ENCODE measurements at places on chromosomes 7 and 10.
A peak's percentile ranks its signal among the peaks of the same experiment; 100 is the strongest.

GRCh38 chr10:5960070-5960972 lies 17.0 kb downstream of the IL15RA start:
- no peak for DNase-seq

- no peak for DNase-seq
Observed at GRCh38 chr10:70364772-70365091, 17.7 kb downstream of the LRRC20 start.

DNA sequence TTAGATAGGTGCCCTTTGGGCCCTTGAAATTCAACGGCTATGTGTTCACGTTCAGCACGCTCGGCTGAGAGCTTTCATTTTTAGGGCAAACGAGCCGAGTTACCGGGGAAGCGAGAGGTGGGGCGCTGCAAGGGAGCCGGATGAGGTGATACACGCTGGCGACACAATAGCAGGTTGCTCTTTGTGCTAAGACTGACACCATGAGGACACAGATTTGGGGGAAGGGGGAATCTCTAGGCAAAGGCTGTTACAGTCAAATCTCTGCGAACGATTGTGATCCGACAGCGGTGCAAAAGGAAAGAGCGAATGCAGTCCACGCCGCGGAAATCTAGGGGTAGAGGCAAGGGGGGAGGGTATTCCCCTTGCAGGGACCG lies 667 bp downstream of the KLLN start:
- peak; percentile 65 for DNase-seq

DNA sequence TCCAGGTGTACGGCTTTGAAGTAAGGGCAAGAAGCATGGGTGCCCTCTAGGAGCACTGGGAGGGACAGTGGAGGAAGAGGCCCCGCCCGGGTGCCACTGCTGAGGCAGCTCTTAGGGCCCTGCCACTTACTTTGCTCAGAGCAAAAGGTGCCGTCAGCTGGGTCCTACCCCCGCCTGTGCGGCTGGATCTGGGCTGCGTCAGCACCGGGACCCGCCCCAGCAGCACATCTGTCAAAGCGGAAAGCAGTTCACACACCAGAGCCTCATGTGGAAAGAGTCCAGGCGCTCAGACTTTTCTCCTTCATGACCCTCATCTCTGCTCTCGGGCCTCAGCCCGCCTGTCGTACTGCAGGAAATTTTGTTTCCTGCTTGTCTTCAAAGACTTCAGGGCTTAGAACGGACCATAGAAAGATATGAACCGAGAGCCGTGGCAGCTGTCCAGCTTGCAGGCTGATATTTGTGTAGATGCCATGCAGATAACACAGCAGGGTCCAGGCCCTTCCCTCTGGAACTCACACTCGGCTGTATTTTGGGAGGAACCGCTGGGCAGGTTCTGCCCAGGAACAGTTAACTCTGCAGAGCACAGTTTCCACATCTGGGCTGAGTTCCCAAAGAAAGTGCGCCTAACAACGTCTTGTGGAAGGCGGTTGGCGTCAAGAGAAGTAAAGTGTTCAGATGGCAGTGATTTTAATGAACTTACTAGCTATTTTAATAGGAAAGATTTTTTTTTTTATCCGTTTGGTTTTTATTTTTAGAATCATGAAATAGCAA lies 44.3 kb upstream of the PRKAR1B start:
- no peak for DNase-seq

- DNase-seq, result no peak
Observed at GRCh38 chr10:69366738-69367137, 50.0 kb downstream of the TACR2 start.

DNA sequence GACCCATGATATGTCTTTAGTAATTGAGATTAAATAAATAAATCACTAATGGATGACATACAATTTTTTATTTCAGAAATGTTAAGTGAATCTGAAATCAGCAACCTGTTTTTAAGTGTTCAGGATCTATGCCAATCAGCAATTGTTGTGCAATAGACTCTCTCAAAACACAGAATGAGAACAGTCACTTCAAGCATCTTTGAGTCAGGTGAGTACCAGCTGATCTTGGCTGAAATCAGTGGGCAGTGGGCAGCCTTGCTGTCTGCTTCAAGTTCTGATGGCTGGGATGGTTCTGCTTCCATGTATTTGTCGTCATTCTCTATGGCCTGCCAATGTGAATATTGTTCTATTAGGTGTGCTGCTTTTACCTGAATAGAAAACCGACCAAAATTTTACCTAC lies 82.3 kb upstream of the NRG3 start:
- no peak for DNase-seq

- no peak for DNase-seq
Observed at GRCh38 chr10:86290933-86291615, 75.5 kb downstream of the GRID1 start.

- DNase-seq, result no peak
Observed at GRCh38 chr10:117444497-117445040, 69.3 kb upstream of the PDZD8 start.

- DNase-seq, result no peak
Observed at GRCh38 chr7:27182861-27183681, 2.0 kb downstream of the HOXA11 start.

GRCh38 chr7:100034871-100035510 lies 14.6 kb upstream of the ZSCAN21 start:
- DNase-seq, result no peak

- no peak for DNase-seq
Observed at GRCh38 chr10:21820952-21821351, 182.6 kb downstream of the DNAJC1 start.

- DNase-seq, result no peak
Observed at GRCh38 chr7:54813398-54813797, 54.4 kb upstream of the SEC61G start.

DNA sequence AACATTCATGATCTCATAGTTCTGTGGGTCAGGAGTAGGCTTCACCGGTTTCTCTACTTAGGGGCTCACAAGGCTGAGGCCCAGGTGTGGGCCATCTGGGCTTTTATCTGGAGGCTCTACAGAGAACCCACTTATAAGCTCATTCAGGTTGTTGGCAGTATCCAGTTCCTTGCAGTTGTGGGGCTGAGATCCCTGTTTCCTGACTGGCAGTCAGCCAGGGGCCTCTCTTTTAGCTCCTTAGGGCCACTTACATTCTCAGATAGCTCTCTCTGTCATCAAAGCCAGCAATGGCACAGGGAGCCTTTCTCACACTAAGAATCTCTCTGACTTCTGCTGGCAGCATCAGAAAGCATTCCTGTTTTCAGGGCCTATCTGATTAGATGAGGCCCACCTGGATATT lies 18.2 kb upstream of the HECTD2 start:
- DNase-seq, result no peak

- DNase-seq, result no peak
Observed at GRCh38 chr10:132305654-132306342, 2.0 kb downstream of the STK32C start.

GRCh38 chr10:31358688-31359330 lies 39.8 kb downstream of the ZEB1 start:
- DNase-seq, result no peak

DNA sequence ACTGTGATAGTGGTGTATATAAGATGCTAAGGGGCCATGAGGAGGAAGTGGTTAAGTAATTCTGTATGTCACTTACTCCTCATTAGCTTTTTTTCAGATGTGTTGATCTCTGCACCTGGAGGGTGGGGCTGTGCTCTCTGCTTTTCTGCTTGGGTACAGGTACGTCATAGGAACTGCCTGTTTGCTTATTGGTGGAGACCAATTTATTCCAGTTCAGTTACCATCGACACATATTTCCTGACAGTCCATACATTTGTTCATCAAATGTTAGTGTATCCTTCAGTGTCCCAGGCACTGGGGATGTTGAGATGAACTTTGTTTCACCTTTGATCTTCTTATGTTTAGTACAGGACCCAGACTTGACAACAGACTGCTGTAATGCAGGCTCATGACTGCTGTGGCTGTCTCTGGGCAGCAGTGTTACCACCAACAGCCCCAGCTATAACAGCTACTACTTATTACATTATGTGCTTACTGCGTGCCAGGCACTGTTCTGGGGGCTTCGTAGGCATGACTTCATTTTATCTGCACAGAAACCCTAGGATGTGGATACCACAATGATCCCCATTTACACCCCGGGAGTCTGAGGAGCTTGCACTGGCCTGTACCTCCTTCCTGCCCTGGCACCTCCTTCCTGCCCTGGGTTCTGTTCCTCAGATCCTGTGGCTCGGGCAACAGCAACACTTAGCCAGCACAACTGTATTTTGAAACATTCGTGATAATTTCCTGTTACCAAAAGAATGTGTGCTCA lies 87.4 kb downstream of the BUB3 start:
- DNase-seq, result peak; percentile 64

- no peak for DNase-seq
Observed at GRCh38 chr7:33903791-33904680, 1.3 kb upstream of the BMPER start.

DNA sequence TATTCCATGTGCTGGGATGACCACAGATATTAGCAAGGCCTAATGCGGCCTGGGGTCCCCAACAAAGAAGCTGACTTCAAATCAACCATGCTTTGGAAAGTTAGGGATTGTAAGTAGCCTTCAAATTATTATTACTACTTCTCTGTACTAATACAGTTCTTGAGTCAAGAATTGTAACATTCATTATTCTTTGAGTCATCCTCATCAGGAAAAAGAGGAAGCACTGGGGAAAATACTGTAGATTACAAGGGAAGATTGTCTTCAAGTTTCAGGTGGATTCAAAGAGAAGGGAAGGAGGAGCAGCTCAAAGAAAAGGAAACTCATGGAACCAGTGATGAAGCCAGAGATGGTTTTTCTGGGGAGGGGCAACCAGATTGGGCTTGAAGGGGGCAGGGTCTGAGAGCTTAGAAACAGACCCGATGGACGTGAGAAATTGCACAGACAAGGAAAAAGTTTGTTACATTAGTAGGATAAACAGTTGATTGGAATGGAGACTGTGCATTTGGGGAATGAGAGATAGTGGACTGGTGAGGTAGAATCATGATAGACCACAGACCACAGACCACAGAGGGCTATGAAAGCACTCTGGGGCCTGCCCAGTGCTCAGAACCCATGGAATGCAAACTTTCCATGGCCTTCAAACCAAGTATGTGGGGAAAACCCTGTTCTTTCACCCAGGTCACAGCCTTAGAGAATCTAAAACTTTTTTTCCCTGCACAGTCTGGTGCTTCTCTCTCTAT lies 209.9 kb downstream of the ZNF365 start:
- no peak for DNase-seq

- no peak for DNase-seq
Observed at GRCh38 chr10:4633186-4633585, 192.8 kb upstream of the AKR1E2 start.

DNA sequence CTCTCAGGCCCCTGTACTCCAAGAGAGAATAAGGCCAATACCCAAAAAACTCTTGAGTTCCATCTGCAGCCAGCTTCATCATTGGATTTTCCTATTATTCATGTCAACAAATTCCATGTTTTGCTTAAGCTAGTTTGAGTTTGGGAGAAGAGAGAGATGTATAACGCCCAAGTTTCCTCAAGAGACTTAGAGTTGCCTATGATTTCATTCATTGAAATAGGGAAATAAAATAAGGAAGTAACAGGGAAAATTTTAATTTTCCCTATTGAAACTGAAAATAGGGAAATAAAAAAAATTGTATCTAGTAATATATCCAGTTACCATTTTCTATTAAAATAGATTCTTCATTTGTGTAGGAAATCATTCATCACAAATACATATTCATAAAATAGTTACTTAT lies 66.5 kb upstream of the SVIL start:
- no peak for DNase-seq

- peak; percentile 55 for DNase-seq
Observed at GRCh38 chr10:11685787-11686218, 56.4 kb upstream of the ECHDC3 start.

- no peak for DNase-seq
Observed at GRCh38 chr7:108088729-108089128, 41.4 kb downstream of the LAMB4 start.

GRCh38 chr10:93147281-93147680 lies 73.6 kb downstream of the CYP26A1 start:
- no peak for DNase-seq

GRCh38 chr7:148696787-148697186 lies 1.9 kb upstream of the CUL1 start:
- DNase-seq, result no peak

DNA sequence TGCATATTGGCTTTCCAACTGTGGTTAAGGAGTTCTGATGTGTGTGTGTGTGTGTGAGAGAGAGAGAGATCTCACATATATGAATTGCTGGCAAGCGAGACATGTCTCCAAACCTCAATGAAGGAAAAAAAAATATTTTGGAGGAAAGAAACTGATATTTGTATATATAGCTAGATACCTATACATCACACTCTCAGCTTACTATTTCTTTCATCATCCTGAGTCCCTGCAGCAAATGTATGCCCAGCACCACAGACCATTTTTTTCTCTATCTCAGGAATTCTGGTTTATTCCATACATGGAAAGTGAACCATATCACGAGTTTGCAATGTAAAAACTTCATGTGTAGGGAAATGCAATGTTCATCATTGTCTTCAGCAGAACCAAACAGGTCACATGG lies 68.9 kb downstream of the MTERF1 start:
- DNase-seq, result no peak

- no peak for DNase-seq
Observed at GRCh38 chr7:17401791-17402627, 103.6 kb downstream of the AHR start.

DNA sequence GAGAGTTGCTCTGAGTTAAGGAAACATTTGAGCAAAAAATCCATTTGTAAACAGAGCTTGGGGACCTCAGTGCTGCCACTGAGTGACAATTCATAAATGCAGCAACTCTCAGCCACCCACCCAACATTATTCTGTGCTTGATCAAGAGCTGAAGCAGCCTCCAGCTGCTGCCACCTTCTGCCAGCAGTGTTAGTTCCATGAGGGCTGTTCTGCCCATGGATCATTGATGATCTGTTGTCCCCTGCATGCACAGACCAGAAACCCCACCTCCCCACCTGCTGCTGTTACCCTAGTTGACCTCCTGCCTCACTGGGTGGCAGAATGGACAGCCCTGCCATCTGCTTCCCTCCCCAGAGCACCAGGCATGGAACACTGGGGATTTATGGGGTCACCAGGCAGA lies 305.4 kb downstream of the KCNMA1 start:
- no peak for DNase-seq

DNA sequence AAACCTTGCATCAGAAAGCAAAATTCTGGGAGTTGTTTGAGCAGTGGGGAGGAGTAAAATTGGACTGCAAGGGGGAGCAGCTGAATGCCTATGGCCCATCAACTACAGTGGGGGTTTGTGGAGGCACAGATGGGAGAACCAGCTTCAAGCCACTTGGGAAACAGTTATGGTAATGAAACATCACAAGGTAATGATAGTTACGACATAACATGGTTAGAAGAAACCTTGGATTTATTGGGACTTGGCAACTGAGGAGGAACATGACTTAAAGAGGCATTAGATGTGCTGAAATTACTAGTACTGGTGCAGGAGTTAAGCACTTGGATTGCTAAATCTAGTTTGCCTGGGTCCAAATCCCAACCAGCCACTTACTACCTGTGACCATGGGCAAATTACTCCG lies 868.4 kb downstream of the KCNMA1 start:
- DNase-seq, result no peak

DNA sequence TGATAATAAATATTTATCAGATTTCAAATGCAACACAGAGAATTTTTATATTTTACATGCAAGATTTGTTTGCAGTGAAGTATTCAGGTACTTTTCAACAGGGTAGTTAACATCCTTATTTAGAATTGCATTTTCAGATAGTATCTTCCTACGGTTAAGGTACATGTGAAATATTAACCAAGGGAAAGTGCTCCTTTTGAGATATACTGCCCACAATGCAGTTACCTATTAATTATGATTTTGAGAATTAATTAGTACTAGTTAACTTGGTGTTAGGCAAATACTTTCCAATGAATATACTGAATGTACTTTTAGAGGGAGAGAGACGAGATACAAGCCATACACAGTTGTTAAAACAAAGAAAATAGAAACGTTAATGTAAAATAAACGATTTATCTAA lies 206.2 kb upstream of the YAE1 start:
- DNase-seq, result no peak

Data from T follicular helper cell (primary cell).